ENCODE measurements at places on chromosomes 13 and 19.

GRCh38 chr13:98157188-98157587, 14.3 kb downstream of the FARP1 start:
- no peak for DNase-seq

GRCh38 chr19:5907241-5907640, 2.6 kb downstream of the VMAC start:
- no peak for DNase-seq

GRCh38 chr13:101584331-101584730, 131.9 kb downstream of the ITGBL1 start:
- DNase-seq, result no peak

GRCh38 chr19:42333975-42334696, 8.7 kb downstream of the MEGF8 start:
- no peak for DNase-seq

DNA sequence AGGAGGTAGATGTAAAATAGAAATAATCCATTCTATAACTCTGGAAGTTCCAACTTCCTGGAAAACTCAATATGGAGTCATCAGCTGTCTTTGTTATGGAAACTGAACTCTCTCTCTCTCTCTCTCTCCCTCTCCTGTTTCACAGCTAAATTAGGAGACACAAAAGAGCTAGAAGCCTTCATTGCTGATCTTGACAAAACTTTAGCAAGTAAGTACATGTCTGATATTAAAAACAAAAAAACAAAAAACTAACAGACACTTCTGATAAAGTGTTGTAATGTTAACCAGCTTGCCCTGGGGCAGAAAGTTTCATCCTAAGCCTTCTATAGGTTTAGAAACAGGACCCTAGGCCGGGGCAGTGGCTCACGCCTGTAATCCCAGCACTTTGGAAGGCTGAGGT, 11.3 kb downstream of the RGCC start:
- no peak for DNase-seq

DNA sequence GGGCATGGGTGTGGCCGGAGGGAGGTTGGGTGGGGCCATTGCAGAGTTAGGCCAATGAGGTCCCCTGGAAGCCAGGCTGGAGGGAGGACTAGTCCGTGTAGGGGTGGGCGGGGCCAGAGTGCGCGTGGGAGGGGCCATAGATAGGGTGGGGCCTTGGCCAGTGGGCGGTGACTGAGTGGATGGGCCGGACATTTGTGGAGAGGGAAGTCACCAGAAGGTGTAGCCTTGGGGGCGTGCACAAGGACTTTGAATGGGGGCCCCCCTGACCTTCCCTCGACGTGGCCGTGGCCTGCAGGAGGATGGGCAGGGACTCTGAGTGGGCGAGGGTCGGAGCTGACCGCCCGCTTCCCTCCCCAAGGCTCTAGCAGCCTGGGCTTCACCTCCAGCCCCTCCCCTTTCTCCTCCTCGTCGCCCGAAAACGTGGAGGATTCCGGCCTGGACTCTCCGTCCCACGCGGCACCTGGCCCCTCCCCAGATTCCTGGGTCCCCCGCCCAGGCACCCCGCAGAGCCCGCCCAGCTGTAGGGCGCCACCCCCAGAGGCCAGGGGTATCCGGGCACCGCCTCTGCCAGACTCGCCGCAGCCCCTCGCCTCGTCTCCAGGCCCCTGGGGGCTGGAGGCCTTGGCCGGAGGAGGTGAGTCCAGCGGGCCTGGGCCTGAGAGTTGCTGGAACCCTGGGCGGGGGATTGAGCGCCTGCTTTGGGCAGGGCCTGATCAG, 16.5 kb upstream of the B3GNT3 start:
- no peak for DNase-seq

GRCh38 chr13:41150058-41150457, 17.5 kb upstream of the KBTBD6 start:
- no peak for DNase-seq

GRCh38 chr19:50478901-50479715, 2.5 kb upstream of the GARIN5A start:
- no peak for DNase-seq

DNA sequence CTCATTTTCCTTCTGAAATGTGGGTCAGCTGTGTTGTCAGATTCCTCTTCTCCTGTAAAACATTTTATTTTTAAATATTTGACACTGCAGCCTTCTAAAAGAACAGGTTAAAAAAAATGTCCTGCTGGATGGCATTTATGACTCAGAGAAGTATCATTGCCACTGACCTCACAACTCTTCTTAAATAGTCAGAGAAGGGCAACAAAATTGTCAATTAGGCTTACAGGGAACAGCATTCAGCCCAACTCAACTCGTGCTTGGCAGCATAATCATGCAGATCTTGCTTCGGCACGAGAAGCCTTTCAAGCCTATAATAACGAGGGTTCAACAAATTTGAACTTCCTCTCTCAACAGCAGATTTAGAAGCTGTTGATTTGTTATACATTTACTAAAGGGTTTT, 296.7 kb upstream of the DACH1 start:
- DNase-seq, result peak; percentile 68

GRCh38 chr19:19062454-19063182, 1.2 kb upstream of the SLC25A42 start:
- DNase-seq, result no peak

- DNase-seq, result no peak
These were observed 40.4 kb downstream of the EDNRB start for GRCh38 chr13:77878190-77878589.

- no peak for DNase-seq
These were observed at the start of gene GNA15 for GRCh38 chr19:3135961-3136683. GNA15 (plus strand) TSS chr19:3136033; CDS start chr19:3136451, 418 bp downstream.

DNA sequence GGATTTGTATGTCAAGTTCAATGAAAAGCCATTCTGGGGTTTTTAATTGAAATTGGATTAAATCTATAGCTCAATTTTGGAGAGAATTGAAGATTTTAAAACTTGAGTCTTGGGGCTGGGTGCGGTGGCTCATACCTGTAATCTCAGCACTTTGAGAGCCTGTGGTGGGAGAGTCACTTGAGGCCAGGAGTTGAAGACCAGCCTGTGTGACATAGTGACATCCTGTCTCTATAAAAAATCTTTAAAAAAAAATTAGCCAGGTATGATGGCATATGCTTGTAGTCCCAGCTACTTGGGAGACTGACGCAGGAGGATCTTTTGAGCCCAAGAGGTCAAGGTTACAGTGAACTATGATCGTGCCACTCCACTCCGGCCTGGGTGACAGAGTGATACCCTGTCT, 41.2 kb downstream of the VAV1 start:
- no peak for DNase-seq

DNA sequence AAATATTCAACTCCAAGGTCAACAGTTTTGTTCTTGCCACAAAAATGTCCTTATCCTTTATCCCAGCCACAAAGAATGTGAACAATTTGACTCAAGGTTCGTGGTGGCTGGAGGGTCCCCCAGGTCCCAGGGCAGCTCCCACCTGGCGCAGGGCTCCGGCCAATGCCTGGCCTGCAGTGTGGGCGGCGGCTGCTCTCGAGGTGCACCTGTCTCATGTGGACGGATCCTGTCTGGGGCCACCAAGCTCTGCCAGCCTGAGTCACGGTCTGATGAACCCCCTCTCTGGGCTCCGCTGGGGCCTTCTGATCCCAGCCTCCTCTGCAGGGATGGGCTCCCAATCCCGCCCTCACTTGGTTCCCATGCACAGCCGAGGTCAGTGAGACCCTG, 49.4 kb downstream of the GAS6 start:
- DNase-seq, result peak; percentile 64

- DNase-seq, result no peak
These were observed 112.7 kb upstream of the TSHZ3 start for GRCh38 chr19:31461814-31462539.
